ENCODE measurements at places on chromosomes 6 and 20.

- no peak for DNase-seq
Measured at GRCh38 chr6:42251500-42251899, 33.8 kb upstream of the MRPS10 start.

DNA sequence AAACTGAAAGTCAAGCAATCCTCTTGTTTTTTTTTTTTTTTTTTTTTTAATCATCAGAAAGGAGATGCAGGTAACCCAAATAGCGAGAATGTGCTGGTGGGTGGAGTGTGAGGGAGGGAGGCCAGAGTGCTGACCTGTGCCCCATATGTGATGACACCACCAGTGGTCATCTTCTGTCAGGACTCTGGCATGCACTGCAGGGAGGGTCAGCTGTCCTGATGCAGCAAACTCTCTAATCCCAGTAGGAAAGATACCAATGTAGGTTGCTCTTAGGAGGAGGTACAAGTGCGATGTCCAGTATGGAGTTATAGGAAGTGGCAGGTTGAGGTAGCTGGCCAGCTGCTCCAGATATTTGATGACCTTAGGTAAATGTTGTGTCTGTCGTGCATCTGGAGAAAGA, 2.8 kb upstream of the CST4 start:
- no peak for DNase-seq

DNA sequence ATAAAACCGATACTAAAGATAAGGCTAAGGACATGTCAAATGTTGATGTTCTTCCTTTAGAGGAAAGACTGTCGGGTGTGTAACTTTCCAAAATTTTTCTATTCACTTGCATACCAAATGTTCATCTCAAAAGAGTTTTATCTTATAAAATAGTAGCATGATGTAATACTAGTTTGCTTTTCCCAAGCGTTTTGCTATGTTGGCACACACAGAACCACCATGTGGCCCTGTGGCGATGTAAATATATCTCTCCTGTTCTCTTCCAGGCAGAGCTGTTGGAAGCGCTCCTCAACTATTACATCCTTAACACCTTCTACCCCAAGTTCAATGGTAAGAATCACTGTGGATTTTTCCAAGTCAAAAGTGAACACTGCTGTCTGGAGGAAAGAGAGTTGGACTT, 26.5 kb downstream of the LBP start:
- no peak for DNase-seq

DNA sequence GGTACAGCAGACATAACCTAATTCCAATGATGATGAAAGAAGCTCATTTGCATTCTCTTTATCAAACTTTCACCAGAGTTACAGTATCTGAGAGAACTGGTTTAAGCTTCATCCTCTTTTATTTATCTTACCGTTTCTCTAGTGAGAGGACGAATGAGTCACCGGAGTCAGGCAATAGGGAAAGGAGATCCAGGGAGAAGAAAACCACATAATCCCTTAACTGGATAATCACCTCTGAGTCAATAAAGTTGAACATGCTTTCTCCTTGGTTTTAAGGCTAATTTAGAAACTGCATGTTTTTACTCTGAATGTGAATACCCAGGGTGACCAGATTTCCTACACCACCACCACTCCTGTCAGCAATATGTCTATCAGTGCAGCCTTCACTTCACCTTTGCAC, 313.7 kb upstream of the TBX18 start:
- DNase-seq: no peak

DNA sequence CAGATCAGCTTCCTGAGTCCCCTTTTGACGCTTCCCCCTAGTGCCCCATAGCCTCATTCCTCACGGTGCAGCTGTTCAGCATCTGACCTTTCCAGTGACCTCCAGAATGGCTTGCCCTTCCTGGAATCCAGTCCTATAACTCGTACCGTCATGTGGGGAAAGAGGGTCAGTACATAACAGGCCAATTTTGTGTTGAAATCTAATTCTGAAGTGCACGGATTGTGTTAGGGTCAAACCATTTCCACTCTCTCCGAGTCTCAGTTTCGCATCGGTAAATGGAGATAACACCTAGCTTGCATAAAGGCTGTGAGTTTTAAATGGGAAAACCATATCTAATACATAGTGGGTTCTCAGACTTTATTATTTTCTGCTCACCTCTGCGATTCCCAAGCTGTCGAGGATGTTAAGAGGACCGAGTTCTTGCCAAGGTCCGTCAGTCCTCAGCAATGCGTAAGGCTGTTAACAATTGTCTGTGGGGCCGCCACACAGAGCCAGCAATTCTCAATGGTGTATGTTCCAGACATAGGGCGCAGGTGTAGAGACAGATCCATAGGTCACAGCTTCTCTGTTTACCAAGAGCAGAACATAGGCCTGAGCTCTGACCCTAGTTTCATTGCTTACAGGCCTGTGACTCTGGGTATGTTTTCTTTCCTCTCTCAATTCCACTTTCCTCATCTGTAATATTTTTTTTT, 45.5 kb upstream of the CCR6 start:
- no peak for DNase-seq

- no peak for DNase-seq
Measured at GRCh38 chr6:20812776-20813175, 278.5 kb downstream of the CDKAL1 start.

DNA sequence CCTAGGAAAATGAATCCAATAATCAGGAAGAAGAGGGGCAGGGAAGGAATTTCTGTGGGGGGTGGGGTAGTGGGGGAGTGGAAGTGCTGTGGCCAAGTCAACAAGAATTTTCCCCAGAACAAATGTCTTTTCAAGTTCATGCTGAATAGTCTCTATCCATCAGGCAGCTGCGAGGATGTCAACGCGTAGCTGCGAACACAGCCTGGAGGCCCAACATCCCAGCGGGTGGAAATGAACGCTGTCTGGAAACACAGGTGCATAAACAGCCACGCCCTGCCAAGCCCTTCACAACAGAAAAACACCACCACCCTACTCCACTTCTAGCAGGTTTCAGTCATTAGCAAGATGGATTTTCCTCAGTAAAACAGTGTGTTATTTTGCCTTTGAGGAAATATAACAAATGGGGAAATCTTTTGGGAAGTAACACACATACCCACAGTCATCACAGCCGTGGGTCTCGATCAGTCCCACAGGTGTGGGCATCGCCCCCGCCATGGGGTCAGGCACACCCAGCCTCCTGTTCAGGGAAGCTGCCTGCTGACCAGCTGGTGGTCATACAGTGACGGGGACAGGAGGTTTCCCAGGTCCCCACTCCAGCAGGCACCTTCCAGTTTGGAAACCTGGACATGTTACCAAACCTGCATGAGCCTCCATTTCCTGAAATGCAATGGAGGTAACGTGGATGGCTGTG, 112.1 kb upstream of the THBS2 start:
- no peak for DNase-seq

GRCh38 chr20:10915815-10916214, 242.0 kb upstream of the JAG1 start:
- DNase-seq: no peak

GRCh38 chr20:38664284-38664683, 60.0 kb upstream of the SLC32A1 start:
- DNase-seq: no peak

DNA sequence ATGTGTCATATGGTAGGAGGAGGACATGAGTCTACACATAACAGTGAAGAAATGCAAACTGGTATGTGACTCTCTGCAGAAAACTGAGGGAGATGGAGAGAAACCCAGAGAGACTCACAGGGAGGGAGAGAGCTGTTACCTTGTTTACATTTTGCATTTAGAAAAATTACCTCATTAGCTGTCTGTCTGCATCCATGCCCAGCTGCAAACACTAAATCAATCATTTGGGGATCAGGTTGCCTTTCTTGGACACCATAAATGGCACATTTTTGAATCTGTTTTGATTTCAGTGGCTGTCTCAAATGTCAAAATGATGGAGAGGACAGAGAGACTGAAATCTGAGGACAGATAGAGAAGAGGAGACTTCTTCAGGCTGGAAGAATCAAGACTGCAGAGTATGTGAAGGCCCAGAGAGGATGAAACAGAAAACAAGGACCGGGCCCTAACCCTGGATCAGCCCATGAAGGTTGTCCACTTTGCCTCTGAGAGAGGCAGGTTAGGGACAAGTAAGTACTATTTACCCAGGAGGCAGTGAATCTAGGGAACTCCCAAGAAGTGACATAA, 92.2 kb downstream of the UNC5CL start:
- DNase-seq: no peak

GRCh38 chr6:136499370-136499769, 50.9 kb downstream of the MAP7 start:
- DNase-seq: no peak

- DNase-seq: no peak
Measured at GRCh38 chr6:113292646-113293422, 564.3 kb upstream of the MARCKS start.

- DNase-seq: no peak
Measured at GRCh38 chr6:158268361-158269147, 43.7 kb upstream of the TULP4 start.
